ENCODE measurements at places on chromosomes 1 and 21.

- DNase-seq, result no peak
Observed at GRCh38 chr1:90200646-90201205, 205.8 kb downstream of the ZNF326 start.

DNA sequence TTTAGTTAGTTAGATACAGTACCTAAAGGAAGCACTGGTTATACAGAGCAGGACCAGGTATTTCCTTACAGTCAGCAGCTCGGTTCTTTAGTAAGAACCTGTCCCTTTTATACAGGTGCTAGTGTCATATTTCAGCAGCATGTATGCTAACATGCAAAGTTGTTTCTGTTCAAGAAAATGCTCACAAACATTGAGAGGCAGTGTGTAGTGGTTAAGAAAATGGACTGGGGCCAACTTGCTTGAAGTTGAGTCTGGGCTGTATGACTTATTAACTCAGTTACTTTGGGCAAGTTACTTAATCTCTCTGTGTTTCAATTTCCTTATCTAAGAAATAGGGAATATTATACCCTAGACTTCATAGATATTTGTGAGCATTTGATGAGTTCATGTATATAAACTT is 31.1 kb downstream of the AK4 start:
- no peak for DNase-seq

DNA sequence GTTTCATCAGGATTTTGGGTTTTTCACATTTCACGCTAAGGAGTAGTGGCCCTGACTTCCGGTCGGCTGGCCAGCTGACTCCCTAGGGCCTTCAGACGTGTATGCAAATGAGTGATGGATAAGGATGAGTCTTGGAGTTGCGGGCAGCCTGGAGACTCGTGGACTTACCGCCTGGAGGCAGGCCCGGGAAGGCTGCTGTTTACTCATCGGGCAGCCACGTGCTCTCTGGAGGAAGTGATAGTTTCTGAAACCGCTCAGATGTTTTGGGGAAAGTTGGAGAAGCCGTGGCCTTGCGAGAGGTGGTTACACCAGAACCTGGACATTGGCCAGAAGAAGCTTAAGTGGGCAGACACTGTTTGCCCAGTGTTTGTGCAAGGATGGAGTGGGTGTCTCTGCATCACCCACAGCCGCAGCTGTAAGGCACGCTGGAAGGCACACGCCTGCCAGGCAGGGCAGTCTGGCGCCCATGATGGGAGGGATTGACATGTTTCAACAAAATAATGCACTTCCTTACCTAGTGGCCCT is 23.1 kb upstream of the TNFRSF1B start:
- DNase-seq, result peak; percentile 97

GRCh38 chr21:17784180-17784598 is 35.0 kb downstream of the C21orf91 start:
- DNase-seq, result no peak

- no peak for DNase-seq
Observed at GRCh38 chr1:161198194-161198896, 509 bp downstream of the ADAMTS4 start.

DNA sequence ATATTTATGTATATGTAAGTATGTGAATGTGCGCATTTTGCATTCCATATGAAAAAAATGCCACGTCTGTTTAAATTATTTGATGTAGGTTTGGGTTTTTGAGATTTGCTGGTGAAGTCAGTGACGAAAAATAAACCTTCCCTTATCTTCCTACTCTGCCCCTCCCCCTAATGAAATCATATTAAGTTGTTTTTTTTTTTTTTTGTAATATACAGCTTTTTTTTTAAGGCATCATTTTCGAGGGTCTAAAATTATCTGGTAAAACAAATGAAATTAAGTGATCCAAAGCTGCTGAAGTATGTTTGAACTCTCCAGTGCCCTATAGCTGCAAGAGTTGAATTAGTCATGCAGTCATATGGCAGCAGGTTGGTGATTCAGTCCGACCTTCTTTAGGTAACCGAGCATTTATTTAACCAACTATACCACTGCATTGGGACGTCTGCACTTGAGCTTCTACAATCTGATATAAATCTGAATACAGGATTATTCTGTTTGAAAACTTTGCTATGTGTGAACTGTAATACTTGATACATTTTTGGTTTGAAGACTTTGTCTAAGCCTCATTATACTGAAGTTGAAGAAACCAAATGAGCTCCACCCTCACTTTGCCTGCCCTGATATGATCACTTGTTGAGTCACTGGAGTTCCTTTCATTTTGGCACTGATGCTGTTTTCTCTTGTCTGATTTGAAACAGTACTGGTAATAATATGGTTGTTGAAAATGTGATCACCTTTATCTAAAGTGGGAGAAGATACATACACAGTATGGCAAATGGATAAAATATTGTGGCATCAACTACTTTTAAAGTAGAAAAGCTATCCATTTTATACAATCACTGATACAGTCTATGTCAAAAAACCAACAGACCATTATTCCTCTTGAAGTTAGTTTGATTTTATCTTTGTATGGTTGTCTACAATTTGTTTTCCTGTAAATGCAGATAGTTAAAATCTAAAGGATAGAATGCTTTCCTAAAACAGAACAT is 11.7 kb downstream of the PDIK1L start:
- no peak for DNase-seq

DNA sequence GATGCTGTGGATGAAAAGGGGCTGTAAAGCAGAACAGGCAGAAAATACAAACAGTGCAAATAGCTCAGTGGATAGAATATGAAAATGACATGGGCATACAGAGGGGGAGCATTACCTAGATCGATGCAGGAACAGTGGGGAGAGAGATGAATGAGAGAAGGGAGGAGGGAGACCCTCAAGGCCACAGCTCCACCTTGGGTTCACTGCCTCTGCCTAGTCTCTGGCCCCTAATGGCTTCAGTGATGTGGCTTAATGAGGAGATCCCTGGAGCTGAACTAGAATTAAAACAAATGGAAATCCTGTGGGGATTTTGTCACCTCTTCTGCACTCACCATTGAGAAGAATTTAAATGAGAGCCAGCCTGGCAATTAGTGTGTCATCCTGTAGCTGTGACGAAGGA is 165.0 kb downstream of the TNR start:
- DNase-seq, result no peak

GRCh38 chr1:63645317-63645716 is 52.1 kb downstream of the PGM1 start:
- no peak for DNase-seq
